ENCODE measurements at places on chromosomes 3 and 15.

GRCh38 chr15:90232196-90232595 is 1.5 kb downstream of the CIB1 start:
- DNase-seq, result no peak

DNA sequence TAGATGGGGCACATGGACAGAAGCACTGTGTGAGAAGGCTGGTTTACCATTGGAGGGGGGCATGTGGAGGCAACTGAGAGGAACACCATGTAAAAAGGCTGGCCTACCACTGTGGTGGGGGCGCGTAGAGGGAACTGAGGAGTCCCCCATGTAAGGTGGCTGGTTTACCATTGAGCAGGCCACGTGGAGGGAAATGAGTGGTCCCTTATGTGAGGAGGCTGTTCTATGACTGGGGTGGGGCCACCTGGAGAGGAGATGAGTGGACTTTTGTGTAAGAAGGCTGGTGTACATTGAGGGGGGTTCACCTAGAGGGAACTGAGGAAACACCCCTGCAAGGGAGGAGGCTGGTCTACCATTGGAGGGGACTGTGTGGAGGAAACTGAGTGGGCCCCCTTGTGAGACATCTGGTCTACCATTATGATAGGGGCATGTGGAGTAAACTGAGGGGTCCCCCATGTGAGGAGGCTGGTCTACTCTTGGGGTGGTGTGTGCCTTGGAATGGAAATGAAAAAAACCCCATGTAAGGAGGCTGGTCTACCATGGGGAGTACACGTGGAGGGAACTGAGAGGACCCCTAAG is 156.9 kb downstream of the FBLN2 start:
- no peak for DNase-seq

GRCh38 chr15:76935620-76936019 is 4.1 kb downstream of the RCN2 start:
- no peak for DNase-seq

DNA sequence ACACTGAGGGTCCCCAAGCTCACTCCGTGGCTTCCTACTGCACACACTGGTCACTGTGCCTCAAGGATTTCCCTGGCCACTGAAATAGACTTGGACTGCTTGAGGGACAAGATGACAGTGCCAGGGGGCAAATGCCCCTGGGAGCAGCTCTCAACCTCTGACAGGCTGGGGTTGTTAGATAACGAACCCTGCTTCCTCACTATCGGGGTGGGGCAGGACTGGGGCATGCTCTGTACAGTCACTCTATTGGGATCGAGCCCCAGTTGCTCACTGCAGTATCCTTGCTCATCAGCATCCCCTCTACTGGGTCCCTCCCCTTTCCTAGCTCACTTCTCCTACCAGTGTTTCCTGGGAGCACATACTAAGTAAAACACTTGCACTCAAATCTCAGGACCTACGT is 610.8 kb downstream of the NTRK3 start:
- no peak for DNase-seq

DNA sequence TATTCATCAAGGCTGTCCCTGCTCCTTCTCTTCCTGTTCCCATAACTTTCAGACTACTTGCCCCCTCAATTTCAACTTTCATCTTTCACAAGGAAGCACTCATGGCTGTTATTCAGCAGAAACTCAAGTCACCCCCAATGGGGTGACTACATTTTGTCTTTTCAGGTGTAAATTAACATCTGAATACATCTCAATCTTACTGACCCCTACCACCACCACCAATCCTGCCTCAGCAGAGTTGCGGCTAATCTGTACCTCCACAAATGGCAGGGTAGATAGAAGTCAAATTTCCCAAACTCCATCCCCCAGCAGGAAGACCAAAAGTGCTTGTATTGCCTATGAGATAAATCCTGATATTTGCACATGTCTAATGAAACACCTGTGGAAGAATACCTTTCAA is 19.2 kb downstream of the SOX2 start:
- no peak for DNase-seq

GRCh38 chr3:189298469-189299375 is 127.0 kb downstream of the TPRG1 start:
- DNase-seq, result no peak

GRCh38 chr15:52790941-52791751 is 1.0 kb upstream of the ONECUT1 start:
- DNase-seq, result no peak

DNA sequence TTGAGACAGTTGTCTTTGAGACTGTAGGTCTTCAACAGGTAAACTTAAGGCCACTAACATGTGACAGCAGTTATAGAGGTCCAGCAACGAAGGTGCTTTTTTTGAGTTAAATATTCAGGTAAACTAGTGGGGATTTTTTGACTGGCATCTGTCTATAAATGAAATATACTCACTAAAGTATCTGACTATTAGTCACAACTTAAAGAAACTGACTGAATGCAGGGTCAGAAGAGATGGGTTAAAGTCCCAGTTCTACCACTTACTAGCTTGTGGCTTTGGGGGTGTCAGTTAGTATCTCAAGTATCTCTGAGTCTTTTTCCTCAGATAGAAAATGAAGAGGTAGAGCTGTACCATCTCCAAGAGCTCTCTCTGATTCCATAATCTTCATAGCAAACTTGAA is 18.0 kb downstream of the MIX23 start:
- no peak for DNase-seq

GRCh38 chr15:38455092-38455491 is 1.2 kb downstream of the FAM98B start:
- DNase-seq, result no peak

DNA sequence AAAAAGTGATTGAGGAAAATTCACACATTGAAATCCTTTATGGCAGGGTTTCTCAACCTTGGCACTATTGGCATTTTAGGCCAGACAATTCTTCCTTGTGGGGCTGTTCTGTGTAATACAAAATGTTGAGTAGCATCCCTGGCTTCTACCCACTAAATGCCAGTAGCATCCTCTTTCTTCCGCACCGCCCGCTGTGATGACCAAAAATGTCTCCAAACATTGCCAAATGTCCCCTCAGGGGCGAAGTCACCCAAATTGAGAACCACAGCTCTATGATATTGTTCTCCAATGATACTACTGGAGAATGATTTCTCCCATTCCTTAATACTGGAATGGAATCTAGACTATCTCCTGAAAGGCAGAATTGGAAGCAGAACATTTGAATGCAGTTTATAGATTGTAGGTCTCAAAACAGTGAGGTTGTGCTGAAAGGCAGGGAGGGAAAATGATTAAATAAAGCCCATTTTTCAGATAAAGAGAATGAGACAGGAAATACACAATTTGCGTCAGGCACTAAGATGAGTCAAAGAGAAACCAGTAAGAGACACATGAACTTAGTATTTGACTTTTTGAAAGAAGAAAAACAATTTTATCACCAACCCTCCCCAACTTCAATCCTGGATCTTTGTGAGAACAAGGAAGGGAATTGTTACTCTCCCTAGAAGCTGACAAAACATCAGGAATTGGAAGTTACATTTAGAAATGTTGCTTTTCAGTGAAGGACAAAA is 101.6 kb upstream of the TNIK start:
- DNase-seq, result peak; percentile 56

DNA sequence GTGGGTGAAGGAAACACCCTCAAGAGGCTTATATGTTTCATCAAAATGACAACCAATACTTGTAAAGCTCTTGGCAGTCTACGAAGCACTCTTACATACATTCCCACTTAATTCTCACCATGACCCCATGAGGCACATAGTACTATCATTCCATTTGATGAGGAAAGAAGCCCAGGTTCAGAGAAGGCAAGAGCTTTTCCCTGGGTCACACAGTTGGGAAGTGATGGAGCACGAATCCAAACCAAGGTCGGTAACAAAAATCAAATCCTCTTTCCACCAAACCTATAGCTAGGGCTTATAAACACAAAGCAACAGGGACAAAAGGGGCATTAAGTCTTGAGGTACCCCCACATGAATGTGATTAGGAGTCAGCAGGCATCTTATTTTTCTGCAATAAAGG is 187.1 kb downstream of the UACA start:
- DNase-seq, result no peak

- DNase-seq, result no peak
Observed at GRCh38 chr3:6542795-6543194, 318.1 kb upstream of the GRM7 start.

GRCh38 chr3:59429198-59429597 is 379.4 kb upstream of the CFAP20DC start:
- no peak for DNase-seq

- no peak for DNase-seq
Observed at GRCh38 chr15:98416222-98416855, 232.0 kb upstream of the IGF1R start.

DNA sequence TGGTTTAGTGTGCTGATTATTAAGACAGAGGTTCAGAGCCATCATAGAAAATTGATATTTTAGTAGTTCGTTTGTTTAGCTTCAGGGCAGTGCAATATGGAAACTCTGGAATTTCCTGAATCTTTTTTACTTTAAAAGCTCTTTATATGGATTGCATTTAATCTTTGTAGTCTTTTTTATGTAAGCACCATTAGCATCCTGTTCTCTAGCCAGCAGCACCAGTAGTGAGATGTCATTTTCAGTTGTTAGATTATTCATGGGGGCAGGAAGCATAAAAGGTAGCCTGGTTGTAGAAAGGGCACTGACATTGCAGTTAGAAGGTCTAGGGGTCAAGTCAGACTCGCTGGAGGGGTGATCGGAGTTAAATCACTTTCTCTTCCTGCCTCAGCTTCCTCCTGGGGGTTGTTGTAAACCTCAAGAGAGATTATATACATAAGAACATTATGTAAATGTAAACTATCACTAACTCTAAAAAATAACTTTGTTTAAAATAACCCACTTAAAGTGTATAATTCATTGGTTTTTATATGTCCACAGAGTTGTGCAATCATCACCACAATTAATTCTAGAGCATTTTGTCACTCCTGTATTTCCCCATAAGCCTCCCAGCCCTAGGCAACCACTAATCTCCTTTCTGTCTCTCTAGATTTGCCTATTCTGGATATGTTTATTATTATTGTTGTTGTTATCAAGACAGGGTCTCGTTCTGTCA is 31.4 kb upstream of the ITPKA start:
- peak; percentile 25 for DNase-seq

- no peak for DNase-seq
Observed at GRCh38 chr3:27680517-27681246, 41.4 kb downstream of the EOMES start.
